ENCODE measurements at places on chromosomes 4 and X.

DNA sequence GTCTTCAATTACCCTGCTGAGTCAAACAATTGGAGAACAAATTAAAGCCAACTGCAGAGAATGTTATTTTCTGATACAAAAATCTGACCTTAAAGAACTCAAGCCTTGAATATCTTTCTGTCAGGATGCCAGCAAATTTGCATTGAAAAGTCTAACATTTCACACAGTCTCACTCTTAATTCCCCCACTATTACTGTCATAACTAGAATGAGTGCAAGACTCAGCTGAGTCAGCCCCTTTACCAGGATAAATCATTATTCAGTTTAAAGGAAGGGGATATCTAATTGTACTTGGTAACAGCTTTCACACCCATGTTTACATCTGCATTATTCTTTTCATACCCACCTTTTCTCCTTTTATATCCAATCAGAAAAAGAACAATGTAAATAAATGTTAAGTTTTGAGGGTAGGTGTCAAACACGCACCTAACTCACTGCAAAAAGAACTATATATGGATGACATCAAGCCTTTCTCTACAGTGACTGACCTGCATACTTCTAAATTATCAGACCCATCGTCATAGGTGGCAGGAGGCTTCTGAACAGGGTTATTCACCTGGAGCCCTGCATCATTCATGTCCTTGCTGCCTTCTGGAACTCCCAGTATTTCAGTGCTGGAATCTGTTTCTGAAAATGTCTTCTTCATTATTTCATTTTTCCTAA lies 117.4 kb downstream of the TMA16 start:
- no peak overlapping the region for H3K27ac ChIP-seq
- no peaks in the 10 kb centered on the region for H3K27me3 ChIP-seq
- no peak for DNase-seq
- H3K36me3 ChIP-seq, result no peaks in the 10 kb centered on the region

- no peak overlapping the region for H3K27ac ChIP-seq
- no peaks in the 10 kb centered on the region for H3K4me1 ChIP-seq
- no peak overlapping the region for H3K4me3 ChIP-seq
- no peaks in the 10 kb centered on the region for H3K36me3 ChIP-seq
- no peak for DNase-seq
Measured at GRCh38 chr4:22667332-22667940, 25.3 kb upstream of the GBA3 start.

DNA sequence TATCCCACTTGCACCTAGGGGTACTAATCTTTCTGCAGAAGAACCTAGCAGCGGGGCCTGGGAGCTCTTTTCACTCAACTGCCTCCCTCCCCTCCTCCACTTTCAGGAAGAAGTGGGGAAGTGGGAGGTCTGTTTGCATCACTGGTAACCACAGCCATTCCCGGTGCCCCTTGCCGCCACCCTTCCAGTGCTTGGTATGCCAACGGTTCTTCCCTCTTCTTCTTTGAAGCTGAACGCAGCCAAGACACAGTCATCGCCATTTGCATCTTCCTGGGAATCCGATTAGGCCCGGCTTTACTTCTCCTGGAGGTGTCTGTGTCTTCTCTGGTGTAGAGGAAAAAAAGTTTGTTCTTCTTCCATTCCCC lies 47.2 kb upstream of the RBPJ start:
- H3K4me1 ChIP-seq, result peaks cover 34% of the 10 kb centered on the region
- peak; percentile 25 for DNase-seq
- H3K27ac ChIP-seq, result no peak overlapping the region
- no peaks in the 10 kb centered on the region for H3K27me3 ChIP-seq
- H3K36me3 ChIP-seq, result no peaks in the 10 kb centered on the region

DNA sequence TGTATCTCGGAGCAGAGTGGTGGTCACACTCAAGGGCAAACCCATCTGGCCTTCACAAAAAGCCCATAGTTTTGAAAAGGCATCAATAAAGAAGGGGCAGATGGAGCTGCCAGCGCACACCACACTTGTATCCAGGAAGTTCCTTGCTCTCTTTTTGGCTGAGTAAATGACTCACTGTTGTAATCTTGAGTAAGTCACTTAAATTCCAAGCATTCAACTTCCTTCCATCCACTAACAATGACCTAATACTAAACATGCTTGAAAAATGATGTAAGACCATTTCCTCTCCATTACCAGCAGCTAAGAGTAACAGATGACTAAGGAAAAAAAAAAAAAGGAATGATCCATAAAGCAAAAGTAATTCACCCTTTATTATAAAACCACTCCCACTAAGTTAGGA lies 32.4 kb upstream of the MYOZ2 start:
- DNase-seq, result peak; percentile 51
- no peak overlapping the region for H3K4me3 ChIP-seq
- H3K36me3 ChIP-seq, result no peaks in the 10 kb centered on the region
- H3K27ac ChIP-seq, result no peak overlapping the region
- no peaks in the 10 kb centered on the region for H3K4me1 ChIP-seq
- H3K27me3 ChIP-seq, result no peaks in the 10 kb centered on the region

DNA sequence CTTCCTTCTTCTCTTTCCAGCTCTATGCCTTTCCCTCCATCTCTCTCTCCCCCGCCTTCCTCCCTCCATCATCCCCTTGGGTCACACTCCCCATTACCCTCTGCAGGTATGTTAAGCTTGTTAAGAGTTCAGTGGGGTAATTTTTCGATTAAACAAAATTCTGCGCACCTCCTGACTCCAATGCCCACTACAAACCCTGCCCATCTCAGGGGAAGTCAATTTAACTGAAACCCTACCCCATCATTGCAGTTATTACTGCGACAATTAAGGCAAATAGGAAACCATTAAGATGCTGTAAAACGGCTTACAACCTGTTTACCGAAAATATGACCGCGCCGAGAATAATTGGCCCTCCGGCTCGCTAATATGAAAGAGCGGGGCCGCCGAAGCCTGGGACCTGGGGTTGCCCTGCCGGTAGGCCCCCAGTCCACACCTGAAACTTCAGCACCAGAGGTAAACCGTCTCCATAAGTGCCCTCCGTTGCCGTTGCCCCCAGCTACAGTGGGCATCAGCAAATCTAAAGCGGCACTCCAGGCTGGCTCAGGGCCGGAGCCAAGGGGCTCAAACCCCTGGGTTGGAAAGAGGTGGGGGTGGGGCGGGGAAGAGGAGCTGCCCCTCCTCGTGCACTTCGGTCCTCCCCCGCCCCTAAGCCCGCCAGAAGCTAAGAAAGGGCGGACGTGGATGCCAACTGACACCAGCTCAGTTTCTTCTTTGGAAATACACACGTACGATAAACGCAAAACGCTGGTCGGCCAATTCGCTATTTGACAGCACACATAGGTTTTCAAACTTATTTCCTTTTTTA lies 4.8 kb downstream of the ARX start:
- H3K36me3 ChIP-seq, result no peaks in the 10 kb centered on the region
- H3K27me3 ChIP-seq, result peaks cover 98% of the 10 kb centered on the region

DNA sequence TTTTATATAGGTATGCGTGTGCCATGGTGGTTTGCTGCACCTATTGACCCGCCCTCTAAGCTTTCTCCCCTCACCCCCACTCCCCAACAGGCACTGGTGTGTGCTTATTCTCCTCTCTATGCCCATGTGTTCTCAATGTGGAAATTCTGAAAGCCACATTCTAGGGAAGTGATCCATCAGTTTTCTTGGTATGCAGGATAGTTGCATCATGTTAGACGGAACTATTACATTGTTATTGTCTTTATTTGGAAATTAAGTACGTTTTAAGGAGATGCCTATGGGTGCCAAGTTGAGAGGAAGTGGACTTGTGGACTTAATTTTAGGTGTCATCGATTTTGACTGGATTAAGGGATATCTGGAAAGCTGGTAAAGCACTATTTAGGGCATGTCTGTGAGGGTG lies 204.6 kb downstream of the RBM46 start:
- no peak overlapping the region for H3K27ac ChIP-seq
- no peaks in the 10 kb centered on the region for H3K4me1 ChIP-seq
- H3K4me3 ChIP-seq, result no peak overlapping the region
- no peak for DNase-seq
- H3K36me3 ChIP-seq, result no peaks in the 10 kb centered on the region

- H3K36me3 ChIP-seq, result no peaks in the 10 kb centered on the region
- H3K27me3 ChIP-seq, result no peaks in the 10 kb centered on the region
- peak; percentile 79 for DNase-seq
- no peak overlapping the region for H3K27ac ChIP-seq
- no peak overlapping the region for H3K4me3 ChIP-seq
Measured at GRCh38 chrX:130330706-130331105, 9.0 kb upstream of the SLC25A14 start.

GRCh38 chrX:97123001-97123400 lies 239.3 kb downstream of the RPA4 start:
- H3K4me1 ChIP-seq, result no peaks in the 10 kb centered on the region
- no peaks in the 10 kb centered on the region for H3K27me3 ChIP-seq
- no peak overlapping the region for H3K27ac ChIP-seq
- DNase-seq, result no peak

DNA sequence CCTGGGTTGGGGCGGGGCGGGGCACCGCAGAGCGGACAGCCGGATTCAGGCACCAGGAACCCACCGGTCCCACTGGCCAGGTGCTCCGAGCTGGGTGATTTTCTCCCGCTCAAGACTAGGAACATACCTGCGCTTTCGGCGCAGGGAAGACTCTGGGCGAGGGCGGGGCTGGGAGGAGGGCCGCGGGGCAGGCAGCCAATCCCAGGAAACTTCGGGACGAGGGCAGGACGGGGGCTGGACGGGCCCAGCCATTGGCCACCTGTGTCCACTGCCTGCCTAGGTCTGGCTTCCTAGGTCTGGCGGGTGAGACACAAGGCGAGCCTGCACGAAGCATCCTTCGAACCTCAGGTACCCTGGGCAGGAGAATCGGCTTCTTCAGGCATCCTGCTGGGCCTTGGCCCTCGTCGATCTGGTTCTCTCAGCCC lies 274 bp upstream of the ERVMER34-1 start:
- peaks cover 13% of the 10 kb centered on the region for H3K4me1 ChIP-seq
- DNase-seq, result peak; percentile 93
- H3K27me3 ChIP-seq, result peaks cover 28% of the 10 kb centered on the region
- peak overlapping the region; percentile 68 for H3K4me3 ChIP-seq
- peaks cover 20% of the 10 kb centered on the region for H3K36me3 ChIP-seq

GRCh38 chr4:113881256-113881655 lies 98.2 kb downstream of the ARSJ start:
- H3K27ac ChIP-seq, result no peak overlapping the region
- no peaks in the 10 kb centered on the region for H3K36me3 ChIP-seq
- H3K4me1 ChIP-seq, result peaks cover 13% of the 10 kb centered on the region
- H3K4me3 ChIP-seq, result no peak overlapping the region
- H3K27me3 ChIP-seq, result no peaks in the 10 kb centered on the region
- DNase-seq, result no peak

All from GM23338 (cell line).